Fibroblast of skin of abdomen (primary cell): ENCODE measurements at places on chromosomes 16 and 17.
A peak's percentile ranks its signal among the peaks of the same experiment; 100 is the strongest.

DNA sequence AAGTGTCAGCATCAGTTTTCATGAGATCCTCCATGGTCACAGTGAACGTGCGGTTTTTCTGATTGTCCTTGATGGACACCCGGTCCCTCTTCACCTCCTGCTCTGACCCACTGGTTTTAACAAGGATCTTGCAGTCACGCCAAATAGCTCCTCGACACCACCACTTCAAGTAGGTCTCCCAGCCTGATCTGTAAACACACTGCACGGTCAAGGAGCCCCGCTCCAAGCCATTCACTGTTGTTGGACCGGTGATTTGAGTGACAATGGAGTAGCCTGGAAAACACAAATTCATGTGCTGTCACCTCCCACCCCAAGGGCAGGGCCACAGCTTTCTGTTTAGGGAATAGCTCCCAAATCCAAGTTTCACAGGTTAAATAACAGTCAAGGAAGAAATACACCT is 8.2 kb downstream of the CD300LF start:
- DNase-seq, result no peak

GRCh38 chr17:33816842-33817617 is 438.1 kb upstream of the CCL2 start:
- no peak for DNase-seq

GRCh38 chr16:75389096-75389690 is 44.1 kb downstream of the CFDP1 start:
- no peak for DNase-seq

- DNase-seq, result no peak
These were observed 3.8 kb downstream of the LITAFD start for GRCh38 chr16:8885674-8886592.

GRCh38 chr17:7589204-7589868 is 558 bp downstream of the SOX15 start:
- peak; percentile 84 for DNase-seq
